ENCODE measurements at places on chromosomes 6 and 20.
A peak's percentile ranks its signal among the peaks of the same experiment; 100 is the strongest.

DNA sequence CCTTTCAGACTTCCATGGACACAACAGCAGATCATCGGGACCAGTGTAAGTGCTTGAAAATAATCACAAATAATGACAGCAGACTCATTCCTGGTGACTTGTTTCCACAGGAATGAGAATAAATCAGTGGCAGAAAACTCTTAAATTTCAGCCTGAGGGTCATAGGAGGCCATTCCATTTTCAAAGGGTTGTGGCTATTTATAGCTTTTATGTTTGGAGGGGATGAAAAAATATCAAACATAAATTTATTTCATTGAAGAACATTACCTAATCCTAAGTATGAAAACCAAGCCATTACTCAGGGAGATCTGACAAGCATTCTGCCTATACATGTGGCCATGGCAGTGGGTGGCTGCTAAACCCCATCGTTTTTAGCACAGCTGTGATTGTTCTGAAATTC is 173.6 kb upstream of the CNR1 start:
- no peak for DNase-seq

DNA sequence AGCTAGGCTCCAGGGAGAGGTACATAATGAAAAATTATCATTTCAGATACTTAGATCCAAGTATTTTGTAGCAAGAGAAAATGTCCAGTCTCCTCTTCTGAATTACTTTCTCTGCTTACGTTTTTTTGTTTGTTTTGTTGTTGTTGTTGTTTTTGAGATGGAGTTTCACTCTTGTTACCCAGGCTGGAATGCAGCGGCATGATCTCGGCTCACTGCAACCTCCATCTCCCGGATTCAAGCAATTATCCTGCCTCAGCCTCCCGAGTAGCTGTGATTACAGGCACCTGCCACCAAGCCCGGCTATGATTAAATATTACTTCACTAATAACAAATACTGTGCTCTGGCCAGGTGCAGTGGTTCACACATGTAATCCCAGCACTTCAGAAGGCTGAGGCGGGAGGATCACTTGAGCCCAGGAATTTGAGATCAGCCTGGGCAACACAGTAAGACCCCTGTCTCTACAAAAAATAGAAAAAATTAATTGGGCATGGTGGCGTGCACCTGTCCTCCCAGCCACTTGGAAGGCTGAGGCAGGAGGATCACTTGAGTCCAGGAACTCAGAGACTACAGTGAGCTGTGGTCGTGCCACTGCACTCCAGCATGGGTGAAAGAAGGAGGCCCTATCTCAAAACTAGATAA is 155.0 kb upstream of the JARID2 start:
- no peak for DNase-seq

GRCh38 chr20:62832212-62832922 is 15.5 kb downstream of the COL9A3 start:
- peak; percentile 67 for DNase-seq

DNA sequence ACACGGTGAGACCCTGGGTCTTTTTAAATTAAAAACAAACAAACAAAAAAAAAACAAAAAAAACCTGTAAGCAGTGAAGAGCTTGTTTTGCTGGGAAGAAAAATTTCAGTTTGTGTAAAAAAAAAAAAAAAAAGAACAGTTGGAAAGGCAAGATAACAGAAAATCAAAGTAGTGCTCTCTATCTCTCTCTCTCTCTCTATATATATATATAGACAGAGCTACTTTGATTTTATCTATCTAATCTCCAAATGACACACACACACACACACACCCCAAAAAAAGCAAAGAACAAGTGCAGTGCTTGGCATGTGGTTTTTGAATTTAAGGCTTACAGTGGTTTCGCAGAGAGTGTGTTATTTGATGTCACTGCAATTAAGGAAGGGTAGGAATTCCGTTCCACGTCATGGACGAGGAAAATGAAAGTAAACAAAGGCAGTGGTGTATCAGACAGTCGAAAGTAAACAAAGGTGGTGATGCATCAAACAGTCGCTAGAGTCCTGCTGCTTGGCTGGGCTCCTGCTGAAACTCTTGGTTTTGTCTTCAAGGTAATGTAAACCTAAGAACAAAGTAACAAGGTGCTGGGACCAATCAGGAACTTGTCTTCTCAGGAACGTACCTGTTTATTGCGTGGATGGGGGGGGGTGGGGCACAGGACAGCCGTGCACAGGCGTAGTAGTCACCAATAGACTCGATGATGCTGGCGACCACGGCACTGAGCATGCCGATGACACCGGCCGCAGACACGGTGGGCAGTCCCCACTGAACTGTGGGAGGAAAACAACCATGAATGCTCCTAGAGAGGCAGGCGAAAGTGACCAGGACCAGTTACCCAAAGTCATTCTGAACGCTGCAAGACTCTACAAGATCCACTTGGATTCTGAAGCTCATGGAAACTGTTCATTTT is 131.8 kb downstream of the SLC23A2 start:
- DNase-seq = no peak

DNA sequence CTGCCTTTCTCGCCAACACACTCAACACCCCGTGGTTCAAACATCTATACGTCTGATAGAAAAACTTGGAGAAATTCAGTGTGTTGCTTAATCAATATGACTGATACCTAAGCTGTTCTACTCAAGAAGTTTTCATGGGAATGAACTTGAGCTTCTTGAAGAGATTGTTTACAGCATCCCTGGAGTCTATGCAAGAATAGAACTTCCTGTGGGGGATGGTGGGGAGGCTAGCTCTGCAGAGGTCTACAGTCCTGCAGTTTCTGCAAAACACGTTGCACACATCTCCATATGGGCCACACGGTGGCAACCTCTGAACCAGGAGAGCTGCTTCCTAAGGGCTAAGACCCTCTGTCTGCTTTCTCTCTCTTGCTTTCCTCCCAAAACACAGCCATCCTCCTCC is 32.7 kb upstream of the FANCE start:
- no peak for DNase-seq

GRCh38 chr6:143362192-143362558 is 88.3 kb downstream of the ADAT2 start:
- no peak for DNase-seq

DNA sequence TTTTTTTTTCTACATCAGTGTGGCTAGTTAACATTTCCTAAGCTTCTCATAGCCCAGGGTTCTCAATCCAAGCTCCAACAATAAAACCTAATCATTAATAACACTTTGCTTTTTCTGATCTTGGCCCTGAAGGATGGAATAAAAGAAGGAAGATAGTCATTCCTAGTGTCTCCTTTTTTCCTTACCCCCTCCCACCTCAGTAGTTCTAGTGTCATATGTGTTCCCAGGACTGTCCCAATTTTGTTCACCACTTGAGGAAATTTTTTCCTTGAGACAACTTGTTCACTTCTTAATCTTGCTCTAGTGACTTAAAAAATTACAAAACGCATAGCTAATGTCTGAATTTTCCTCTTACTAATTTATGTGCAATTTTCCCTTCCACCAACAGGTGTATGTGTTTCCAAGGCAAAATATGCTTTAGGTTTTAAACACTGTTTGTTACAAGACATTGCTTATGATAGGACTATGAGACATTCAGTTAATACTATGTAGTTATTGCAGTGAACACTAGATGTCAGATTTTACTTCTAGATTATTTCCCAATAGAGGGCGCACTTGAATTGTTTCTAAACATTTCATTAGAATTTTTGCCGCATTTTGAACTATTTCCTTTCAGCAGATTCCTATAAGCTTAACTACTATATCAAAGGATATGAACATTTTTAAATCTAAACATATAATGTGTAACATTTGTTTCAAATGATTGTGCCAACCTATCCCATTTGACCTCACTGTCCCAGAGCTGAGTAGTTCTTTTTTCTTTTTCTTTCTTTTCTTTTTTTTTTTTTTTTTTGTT is 18.5 kb upstream of the C6orf141 start:
- DNase-seq = peak; percentile 42

DNA sequence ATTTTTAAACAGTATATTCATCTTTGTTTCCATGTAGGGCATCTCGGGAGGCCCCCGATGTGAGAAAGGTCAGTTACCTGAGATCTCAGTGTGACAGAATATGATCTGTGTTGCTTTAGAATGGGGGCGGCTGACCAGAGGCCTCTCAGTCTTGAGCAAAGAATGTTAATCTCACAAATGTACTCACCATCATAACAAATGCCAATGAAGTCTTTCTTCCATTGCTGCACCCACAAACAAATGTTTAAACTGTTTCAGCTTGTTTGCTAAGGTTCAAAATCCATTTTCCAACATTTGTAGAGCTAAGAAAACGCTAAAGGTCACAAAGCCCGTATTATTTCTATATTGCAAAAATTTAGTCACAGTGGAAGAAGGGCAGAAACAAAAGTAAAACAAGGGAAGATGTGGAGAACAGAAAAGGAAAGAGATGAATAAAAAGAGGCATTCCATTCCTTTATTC is 31.8 kb downstream of the ELOVL2 start:
- no peak for DNase-seq

- no peak for DNase-seq
These were observed 19.1 kb upstream of the SIRPD start for GRCh38 chr20:1576641-1577040.

All from GM10248 (cell line).